Right renal pelvis (tissue), 4 donors: ENCODE measurements at places on chromosomes 1 and 21.

DNA sequence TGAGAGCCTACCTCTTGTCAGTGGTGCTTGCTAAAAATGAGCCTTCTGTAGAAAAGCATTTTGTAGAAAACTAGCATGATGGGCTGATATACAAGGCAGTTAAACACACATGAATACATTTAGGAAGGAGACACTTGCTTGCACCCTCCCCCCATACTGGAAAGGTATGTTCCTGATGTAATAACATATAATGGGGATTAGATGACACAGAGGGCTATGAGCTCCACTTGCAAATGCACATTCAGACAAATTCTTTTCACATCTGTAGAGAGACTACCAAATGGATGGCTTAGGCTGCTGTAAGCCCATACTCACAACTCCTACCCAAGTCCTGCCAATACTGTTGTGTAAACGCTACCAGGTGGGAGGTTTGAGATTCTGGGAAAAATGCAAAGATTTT, 634.0 kb downstream of the SMYD3 start:
- no peak for DNase-seq

GRCh38 chr21:22536509-22536908, 1538.3 kb downstream of the NCAM2 start:
- no peak for DNase-seq

- DNase-seq = no peak
These were observed 100.6 kb downstream of the DNM3 start for GRCh38 chr1:171941920-171942319.

- DNase-seq = no peak
These were observed 12.1 kb downstream of the ST6GALNAC3 start for GRCh38 chr1:76086597-76086996.

DNA sequence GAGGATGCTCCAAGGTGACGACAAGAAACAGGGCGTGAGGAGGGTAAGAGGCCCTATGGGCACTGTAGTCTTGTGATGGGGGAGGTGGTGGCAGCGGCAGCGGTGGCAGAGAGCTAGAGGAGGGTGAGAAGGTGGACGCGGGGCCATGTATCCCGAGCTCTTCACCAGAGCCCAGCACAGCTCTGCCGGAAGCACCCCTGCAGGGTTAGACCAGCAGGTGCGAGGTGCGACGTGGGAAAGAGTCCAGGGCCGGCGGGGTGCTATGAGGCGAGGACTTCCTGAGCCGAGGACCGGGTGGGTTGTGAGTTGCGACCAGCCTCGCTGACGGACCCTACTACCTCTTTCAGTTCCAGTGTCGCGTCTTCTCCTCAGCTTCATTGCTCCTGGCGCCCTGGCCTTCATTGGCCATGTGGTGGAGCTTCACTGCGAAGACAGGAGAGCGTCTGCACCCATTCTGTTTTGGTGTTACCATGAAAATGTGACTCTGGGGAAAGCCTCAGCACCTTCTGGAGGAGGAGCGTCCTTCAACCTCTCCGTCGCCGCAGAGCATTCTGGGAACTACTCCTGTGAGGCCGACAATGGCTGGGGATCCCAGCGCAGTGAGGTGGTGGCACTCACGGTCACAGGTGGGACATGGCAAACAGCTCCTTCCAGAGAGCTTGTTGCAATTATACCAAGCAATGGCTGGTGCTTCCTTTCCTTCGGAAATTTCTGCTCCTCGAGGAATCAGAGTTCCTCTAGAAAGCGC, 67.9 kb upstream of the KIRREL1 start:
- DNase-seq = no peak

- no peak for DNase-seq
These were observed 35.5 kb downstream of the ITGB3BP start for GRCh38 chr1:63487336-63488065.

DNA sequence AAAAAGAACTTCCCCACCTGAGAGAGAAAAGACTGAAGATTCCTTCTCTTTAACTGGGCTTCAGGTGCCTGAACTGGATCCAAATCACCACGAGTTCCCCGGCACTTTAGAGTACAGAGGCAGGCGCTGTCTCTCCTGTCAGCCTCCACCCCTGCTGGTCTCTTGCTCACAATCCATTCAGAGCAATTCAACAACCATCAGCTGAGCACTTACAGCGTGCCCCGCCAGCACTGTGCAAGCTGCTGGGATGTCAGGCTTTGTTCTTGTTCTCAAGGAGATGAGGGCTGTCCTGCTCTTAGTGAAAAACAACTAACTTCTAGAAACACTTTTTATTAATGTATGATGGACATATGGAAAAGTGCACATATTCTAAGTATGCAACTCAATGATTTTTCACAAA, 68.7 kb upstream of the VAMP3 start:
- DNase-seq = no peak

GRCh38 chr1:151828921-151829320, 2.7 kb downstream of the RORC start:
- no peak for DNase-seq

DNA sequence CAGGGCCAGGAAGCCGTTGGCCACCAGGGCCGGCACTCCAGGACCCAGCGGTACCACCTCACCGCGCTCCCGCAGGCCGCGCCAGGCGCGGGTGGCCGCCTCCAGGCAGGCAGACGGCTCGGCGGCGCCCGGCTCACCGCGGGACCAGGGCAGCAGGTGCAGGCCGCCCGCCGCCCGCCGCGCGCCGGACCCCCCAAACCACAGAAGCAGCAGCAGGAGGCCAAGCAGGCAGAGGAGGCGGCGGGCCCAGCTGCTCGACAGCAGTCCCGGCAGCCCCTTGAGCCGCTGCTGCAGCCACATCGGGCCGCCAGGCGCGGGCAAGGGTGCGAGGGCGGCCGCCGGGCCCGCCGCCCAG, 312 bp downstream of the KIAA2013 start:
- DNase-seq = no peak

DNA sequence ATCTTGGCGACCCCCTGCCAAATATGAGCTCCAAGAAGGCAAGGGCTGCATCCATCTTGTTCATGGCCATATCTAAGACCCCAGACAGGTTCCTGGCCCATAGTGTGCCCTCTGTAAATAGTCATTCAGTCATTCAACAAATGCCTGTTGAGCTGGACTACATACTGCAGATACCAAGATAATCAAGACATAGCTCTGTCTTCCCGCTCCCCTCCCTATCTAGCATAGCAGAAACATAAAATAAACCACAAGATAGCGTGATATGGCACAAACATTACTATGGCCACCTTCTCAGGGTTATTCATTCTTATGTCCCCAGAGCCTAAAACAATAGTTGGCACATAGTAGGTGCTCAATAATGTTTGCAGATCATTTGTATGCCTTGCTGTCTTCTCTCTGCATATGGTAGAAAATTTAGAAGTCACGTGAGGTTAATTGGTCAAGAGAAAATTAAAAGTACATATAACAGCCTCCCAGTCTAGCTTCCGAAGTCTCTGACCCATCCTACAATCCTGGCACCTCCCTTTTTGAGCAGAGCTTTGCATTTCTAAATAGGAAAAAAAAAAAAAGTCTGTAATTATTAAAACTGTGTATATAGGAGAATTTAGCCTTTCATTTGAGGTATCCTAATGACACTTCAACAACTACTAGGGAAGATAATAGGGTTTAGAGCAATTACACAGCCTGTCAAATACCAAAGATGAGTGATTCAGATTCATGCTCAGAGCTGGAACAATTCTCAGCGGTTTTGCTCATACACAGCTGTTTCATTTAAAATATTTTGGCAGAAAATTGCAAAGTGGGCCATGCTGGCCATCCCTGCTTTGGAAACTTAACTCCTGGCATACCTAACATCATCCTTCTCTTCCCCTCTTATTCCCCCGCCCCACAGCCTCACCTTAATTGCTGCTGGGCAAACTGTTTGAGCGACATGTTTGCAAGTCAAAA, 219.0 kb downstream of the KAZN start:
- DNase-seq = no peak

DNA sequence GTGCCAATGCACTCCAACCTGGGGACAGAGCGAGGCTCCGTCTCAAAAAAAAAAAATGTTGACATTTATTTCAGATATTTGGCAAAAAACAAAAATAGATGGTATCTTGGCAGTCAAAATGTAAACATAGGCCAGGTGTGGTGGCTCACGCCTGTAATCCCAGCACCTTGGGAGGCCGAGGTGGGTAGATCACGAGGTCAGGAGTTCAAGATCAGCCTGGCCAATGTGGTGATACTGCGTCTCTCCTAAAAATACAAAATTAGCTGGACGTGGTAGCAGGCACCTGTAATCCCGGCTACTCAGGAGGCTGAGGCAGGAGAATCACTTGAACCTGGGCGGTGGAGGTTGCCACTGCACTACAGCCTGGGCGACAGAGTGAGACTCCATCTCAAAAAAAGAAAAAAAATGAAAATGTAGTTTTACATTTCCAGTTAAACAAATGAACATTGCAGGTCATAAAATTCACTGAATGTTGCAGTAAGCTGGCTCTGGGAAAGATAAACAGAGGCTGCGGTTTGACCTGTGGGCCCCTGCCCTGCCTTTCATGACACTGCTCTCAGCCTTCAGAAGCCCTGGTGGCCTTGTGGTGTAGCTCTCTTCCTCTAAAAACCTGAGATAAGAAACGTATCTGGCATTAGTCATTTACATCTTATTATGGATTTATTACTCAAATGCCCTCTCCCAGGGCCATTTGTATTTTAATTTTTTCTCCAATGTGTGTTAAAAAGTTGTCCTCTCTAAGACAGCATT, 12.2 kb upstream of the SLC44A3 start:
- DNase-seq = no peak

- no peak for DNase-seq
These were observed 126.1 kb downstream of the CDC42BPA start for GRCh38 chr1:227192163-227192562.

GRCh38 chr1:27349784-27350662, 8.2 kb downstream of the SYTL1 start:
- DNase-seq = no peak

DNA sequence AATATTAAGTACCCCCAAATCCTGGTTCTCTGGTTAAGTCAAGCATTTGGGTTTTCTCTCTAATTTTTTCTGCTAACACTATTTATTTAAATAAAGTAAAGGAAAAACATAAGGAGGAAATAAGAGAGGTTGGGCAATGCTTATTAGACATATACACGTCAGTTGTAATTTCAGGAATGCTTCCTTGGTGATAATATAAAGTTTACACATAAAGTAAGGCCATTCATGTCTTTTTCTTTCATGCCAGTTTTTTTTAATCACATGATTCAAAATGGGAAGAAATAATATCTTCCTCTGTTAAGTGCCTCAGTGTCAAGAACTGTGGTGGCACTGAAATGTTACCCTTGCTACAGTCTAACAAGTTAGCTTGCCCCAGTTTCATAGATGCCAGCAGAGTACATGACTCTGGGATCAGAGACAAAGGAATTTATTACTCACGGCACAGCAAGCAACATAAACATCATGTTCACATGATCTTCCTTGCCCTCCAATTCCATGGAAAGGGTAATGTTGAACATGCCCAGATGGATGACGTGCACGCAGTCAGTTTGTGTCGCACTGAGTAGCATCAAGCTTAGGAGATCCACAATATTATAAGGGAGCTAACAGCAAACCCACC, 184.9 kb downstream of the PLA2G4A start:
- DNase-seq = no peak

DNA sequence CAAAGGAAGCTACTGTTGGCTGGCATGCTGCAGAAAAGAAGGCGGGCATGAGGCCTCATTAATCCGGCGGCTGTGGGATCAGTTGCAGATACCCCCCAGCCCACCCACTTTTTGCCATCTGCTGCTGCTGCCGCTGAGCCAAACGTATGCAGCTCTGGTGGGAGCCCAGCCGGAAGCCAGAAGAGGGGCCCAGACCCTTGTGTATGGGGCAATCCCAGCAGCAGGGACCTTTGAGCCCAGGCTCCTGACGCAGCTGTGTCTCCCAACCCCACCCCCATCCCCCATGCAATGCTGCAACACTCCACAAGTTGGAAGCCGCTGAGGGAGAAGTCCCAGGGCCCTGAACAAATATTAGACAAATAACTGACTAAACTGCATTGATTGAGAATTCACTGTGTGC, 106.0 kb downstream of the ELAVL4 start:
- DNase-seq = no peak

DNA sequence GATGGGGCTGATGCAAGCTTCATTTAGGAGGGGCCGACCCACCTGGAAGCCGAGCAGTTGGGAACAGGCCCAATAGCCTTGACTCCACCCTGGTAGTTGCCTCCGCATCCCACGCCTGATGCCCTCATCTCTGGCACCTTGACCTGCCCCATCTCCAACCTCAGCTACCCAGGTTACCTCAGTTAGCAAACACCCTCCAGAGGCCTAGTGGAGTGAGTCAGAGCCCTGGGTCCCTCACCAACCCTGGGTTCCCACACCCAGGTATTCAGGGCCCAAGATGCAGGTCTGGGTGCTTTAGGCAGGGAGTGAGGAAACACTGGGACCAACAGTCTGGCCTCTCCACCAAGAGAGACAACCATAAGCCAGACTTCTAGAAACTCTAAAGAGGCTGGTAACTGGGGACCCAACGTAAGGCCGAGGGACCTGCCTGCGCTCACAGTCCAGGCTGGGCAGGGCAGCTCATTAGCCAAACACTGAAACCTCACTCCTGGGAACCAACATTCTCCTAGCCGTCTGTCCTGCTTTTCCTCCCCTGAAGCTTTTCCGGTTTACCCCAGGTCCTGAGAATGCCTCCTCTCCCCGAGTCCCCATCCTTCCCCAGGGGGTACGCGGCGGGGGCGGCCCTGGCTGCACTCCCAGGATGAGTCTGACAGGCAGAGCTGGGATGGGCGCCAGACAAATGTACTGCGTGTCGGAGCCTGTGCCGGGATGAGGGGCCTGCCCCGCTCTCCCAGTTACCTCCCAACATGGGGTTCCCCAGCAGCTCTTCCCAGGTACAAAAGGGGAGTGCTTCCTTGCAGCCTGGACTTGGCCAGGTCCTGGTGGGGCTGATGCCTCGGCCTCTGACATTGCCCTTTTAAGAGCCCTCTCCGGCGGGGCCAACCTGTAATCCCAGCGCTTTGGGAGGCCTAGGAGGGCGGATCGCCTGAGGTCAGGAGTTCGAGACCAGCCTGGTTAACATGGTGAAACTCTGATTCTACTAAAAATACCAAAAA, 8.9 kb upstream of the CELSR2 start:
- DNase-seq = no peak
